GM03348 (cell line): ENCODE measurements at places on chromosomes 6 and 20.

GRCh38 chr6:56382416-56382940 is 135.1 kb upstream of the COL21A1 start:
- no peak for DNase-seq

DNA sequence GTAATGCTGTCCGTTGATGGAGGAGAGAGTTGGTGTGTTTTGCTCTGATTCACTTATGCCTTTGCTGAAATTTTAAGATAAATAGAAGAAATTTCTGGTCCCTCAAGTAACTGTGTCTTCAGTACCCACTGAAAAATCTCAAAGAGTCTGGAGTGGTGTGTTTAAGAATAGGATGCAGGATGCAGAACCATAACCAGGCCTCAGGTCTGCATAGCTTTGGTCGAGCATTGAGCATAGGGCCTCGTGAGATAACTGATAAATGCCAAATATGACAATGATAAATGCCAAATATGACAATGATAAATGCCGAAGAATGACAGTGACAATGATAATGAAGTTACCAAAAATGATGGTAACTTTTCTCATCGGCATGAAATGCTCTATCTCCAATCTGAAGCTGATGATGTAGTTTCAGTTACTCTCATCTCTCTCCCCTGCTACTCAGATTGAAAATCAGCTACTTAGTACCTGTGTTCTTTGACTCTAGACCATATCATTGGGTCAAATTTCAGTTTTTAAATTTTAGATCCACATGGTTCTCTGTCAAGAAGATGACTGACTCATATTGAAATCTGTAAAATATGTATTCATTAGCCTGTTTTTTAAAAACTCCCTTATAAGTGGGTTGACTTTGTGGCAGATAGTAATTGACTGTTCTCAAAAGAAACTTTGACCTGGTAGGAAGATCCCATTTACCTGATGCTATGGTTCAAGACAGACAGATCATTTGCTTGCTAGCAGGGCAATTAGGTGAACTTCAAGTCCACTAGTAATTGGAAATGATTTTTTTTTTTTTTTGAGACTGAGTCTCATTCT is 96.6 kb downstream of the SLC16A10 start:
- DNase-seq: no peak

- DNase-seq: peak; percentile 28
These were observed 153.1 kb downstream of the GMPR start for GRCh38 chr6:16391451-16391912.

DNA sequence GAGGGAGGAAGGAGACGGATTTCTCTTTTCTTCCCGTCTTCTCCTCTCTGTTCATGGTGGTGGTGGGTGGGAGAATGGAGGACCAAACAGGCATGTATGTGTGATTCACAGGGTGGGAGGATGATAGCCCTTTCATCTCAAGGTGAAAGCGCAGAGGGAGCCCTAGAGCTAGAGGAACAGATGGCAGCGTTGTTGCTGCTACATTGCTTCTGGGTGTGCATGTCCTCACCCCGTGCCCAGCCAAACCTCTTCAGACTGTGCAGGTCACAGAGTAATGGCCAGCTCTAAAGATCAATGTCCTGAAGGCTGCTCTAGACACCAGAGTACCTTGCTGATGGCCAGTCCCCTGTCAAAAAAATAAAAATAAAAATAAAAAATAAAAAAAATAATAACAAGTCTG is 301.8 kb downstream of the TBC1D7 start:
- DNase-seq: no peak

- DNase-seq: no peak
These were observed 206.8 kb upstream of the SOX4 start for GRCh38 chr6:21386744-21387143.

GRCh38 chr6:52361414-52361944 is 472 bp upstream of the PAQR8 start:
- peak; percentile 49 for DNase-seq

- DNase-seq: no peak
These were observed 24.5 kb downstream of the FAM110A start for GRCh38 chr20:858011-858410.

GRCh38 chr6:113281431-113281830 is 575.7 kb upstream of the MARCKS start:
- DNase-seq: no peak

DNA sequence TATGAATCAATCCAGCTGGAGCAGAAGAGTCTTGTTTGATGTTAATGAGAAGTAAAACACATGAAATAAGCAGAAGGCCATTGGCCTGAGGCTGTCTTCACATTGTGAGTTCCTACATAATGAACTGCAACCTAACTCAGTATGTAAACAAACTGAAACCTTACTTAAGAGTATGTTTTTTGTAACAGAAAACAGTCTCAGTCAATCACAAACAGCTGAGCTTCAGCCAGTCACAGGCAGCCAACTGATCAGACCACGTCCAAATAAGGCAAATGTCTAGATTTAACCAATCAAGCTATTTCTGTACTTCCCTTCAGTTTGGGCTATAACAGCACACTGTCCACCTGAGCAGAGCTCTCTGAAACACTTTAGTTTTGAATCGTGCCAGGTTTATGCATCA is 234.7 kb downstream of the TRDN start:
- DNase-seq: no peak

DNA sequence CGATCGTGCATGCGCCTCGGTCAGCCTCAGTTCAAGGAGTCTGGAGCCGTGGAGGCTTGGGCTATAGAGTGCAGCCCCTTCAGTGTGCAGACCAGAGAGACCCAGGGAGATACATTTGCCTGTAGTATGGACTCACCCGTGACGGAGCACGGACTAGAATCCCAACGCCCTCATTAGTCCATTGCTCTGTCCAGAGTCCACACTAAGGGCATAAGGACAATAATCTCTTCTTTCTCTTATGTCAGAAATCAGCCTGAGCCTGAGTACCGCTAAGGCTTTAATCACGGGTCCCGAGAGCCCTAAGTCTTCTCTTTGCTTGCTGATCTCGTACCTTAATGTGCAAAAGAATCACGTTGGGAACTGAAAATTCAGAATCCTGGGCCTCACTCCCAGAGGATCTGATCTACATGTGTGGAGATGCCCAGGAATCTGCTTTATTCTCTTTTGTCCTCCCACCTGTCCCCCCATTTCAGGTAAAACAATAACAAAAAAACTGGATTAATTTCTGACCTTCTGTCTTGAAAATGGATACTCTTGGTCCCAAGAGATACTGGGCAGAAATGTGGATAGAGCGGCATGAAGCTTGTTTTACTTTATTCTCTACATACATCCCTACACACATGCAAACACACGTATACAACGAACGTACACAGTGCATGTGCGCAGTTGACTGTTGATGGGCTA is 671 bp downstream of the BPHL start:
- no peak for DNase-seq

DNA sequence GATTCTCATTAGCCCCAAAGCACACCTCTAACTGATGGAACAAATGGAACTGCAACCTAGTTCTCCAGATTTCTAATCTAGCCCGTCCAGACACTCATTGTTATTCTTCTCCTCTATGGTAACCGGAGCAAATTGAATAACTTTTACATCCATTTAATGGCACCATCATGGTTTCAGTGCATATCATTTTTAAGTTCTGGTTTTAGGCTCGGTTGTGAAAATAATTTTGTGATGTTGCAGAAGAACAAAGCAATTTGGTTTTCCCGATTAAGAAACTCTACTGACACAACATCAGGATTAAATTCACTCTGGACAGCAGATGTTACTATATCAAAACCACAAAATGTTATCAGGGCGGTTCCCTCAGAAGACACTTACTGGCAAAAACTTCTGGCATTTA is 42.5 kb upstream of the HBS1L start:
- DNase-seq: no peak

DNA sequence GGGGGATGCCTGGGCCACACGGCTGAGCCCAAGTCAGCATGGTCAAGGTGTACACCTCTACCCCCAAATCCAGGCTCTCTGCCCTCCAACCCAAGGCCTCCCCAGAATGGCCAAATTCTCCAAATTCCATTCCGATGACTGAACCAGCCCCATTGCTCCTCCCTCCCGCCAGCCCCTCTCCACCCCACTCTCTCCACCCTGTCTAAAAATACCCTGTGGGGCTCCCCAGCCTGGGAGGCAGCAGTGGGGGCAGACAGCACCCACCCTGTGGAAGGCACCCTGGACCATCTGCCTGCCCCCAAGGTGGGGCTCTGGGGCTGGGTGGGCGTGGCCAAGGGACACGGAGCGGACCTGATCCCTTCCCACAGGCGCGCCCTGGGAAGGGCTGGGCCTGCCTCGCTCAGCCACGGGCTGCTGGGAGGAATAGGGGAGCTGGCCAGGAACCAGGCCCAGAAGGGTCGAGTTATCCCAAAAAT is 11.4 kb downstream of the TEAD3 start:
- DNase-seq: peak; percentile 78

DNA sequence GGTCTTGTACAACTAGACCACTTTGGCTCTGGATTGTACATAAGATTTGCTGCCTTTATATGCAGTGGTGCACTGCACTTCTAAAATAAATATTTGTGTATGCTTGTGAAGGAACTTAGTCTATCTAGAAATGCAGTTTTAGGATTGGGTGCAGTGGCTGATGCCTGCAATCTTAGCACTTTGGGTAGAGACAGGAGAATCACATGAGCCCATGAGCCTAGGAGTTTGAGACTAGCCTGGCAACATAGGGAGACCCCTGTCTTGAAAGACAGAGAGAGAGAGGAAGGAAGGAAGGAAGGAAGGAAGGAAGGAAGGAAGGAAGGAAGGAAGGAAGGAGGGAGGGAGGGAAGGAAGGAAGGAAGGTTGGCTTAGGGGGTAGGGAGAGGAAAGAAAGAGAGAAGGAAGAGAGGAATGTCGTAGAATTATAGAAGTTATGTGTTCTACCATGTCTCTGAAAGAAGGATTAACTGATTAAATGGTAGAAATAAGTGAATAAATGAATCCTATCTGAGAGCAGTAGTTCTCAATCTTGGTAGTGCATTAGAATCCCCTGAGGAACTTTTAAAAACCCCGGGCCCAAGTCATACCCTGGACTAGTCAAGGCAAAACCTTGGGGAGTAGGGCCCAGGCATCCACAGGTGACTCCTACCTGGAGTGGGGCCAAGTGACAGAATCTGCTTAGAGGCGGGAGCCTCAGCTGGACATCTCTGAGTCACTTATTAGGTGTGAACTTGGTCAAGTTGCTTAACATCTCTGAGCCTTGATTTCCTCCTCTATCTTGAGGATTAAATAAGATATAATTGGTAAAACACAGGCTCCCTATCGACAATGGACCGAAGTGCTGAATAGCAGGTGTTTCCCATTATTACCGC is 130.3 kb downstream of the ZNF217 start:
- no peak for DNase-seq

DNA sequence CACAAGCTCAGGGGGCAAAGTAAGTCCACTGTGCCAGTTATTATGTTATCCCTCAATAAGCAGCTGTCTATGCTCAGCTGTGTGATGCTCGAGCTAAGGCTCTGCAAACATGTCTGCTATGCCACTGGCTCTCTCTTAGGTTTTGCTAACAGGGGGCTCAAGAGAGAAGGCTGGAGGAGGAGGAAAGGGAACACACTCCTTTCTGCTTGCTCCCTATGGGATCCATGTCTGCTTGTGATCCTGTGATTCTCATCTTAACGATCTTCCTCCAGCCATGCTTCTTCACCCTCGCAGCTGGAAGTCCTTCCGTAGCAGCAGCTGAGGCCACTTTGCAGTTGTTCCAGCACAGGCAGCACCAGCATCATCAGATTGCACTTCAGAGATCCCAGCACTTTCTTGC is 37.0 kb upstream of the IGF2R start:
- DNase-seq: no peak

- peak; percentile 36 for DNase-seq
These were observed 817 bp downstream of the ME1 start for GRCh38 chr6:83429857-83430610.

- DNase-seq: no peak
These were observed 3.2 kb upstream of the SDHAF4 start for GRCh38 chr6:70563530-70563929.

GRCh38 chr6:128492386-128492785 is 28.0 kb downstream of the PTPRK start:
- DNase-seq: no peak

DNA sequence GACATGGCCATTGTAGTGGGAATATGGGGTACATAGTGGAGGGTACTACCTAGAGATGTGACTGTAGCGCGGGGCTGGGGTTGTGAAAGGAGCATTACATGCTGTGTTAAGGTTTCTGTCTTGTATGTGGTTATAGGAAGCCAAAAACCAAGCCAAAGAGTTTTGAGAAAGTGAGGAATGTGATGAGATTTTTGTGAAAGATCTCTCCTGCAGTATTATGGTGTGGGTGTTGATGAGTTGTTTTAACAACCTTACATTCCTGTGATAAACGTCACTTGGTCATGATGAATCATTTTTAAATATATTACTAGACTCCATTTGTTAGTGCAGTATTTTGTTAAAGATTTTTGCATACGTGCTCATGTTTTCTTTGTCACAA is 48.9 kb downstream of the ZFAND3 start:
- peak; percentile 75 for DNase-seq

DNA sequence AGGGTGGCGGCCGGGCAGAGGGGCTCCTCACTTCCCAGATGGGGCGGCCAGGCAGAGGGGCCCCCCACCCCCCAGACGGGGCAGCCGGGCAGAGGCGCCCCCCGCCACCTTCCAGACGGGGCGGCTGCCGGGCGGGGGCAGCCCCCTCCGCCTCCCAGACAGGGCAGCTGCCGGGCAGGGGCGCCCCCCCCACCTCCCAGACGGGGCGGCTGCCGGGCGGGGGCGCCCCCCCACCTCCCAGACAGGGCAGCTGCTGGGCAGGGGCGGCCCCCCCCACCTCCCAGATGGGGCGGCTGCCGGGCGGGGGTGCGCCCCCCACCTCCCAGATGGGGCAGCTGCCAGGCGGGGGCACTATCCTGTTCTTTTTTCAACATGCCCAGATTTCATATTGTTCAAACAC is 78.2 kb upstream of the DST start:
- no peak for DNase-seq

GRCh38 chr6:144321839-144322591 is 36.9 kb downstream of the UTRN start:
- DNase-seq: peak; percentile 64

GRCh38 chr6:63813566-63814120 is 178.0 kb downstream of the PHF3 start:
- no peak for DNase-seq

- peak; percentile 19 for DNase-seq
These were observed 83.3 kb downstream of the RCAN2 start for GRCh38 chr6:46407776-46408530.

GRCh38 chr6:1971612-1972011 is 273.8 kb downstream of the GMDS start:
- DNase-seq: no peak

DNA sequence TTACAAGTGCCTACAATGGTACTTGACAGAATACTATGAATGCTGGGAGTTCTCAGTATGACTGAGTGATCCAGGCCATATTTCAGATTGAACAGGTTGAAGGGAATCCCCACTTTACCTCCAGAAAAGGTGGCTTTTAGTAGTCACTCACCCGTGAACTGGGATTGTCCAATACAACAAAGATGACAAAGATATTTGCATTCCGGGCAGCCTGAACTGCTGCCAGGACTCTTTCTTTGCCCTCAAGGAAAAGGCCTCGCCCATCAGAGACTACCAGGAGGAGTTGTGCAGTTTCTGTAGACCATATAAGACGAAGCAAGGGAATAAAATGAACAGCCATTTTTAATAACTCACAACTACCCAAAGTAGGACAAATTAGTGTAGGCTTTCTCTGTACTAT is 6.3 kb upstream of the LYRM2 start:
- DNase-seq: no peak
